ENCODE measurements at places on chromosomes 3 and 15.

GRCh38 chr3:186511245-186511644, 32.9 kb downstream of the CRYGS start:
- no peak for DNase-seq

- DNase-seq, result no peak
These were observed 185.0 kb downstream of the RBMS3 start for GRCh38 chr3:29465836-29466235.

DNA sequence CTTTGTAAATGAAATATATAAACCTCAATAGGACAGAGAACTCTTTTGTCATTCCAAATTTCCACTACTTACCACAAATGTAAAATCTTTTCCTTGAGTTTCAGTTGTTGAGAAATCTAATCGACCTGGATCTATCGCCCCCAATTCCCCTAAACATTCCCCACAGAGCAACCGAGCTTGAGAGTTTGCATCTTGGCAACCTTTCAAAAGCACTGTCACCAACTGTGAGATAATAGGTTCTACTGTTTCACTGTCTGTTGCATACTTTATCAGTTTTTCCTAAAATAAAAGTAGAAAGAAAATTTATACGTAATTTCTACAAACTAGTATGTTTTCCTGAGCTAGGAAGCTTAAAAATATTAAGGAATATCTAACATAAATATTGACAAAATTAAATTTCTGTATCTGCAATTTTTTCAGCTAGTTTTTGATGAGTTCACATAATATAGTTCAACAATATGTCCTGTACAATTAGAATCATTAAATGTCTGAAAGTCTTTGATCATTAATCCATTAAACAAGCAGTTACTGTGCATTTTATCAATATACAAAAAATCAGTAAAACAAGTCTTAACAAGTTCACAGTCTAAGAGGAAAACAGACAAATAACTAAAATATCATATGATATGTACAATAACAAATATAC, 54.5 kb downstream of the ATR start:
- DNase-seq, result no peak

DNA sequence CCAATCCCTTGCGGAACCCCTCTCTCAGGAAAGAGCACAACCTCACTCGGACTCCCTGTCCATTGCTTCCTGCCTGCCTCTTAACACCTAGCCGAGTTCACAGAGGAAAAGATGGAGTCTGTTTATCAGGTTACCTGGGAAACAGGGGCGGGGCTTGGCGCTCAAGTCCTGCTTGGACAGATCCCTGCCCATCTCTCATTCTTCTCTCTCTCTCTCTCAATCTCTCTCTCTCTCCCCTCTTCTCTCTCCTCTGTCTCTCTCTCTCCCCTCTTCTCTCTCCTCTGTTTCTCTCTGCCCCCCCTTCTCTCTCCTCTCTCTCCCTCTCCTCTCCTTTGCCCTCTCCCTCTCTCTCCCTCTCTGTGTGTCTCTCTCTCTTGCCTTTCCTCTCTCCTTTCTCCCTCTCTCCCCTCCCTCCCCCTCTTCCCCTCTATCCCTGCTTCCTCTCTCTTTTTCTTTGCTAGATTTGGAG, at the start of gene EFHB:
Gene EFHB, minus strand, starts transcription at position 120 of the 469 bp plus-strand sequence. CDS start 199 bp downstream, outside the sequence.
- no peak for DNase-seq
